ENCODE measurements at places on chromosomes 5 and 9.

GRCh38 chr5:28065656-28066055 is 1027.3 kb upstream of the CDH9 start:
- no peak for DNase-seq

GRCh38 chr5:169945831-169946261 is 34.4 kb downstream of the INSYN2B start:
- peak; percentile 32 for DNase-seq

DNA sequence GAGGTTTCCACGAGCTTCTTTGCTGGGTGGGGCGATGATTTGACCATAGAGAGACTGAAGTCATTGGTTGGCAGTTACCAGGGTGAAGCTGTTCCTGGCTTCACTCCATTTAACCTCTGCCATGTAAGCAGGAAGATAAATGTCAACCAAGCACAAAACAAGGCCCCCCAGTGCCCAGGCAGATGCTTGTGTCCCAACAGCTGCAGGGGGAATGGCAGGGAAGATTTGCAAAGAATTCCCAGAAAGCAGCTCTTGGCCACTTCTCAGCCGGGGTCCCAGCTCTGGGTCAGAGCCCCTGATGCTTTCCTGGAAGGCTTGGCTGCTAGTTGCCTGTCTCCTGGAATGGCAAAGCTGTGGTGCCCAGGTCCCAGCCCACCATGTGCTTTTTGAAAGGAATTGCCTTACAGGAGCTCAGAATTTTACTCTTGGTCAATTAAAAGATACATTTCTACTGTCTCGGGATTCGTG is 383.4 kb downstream of the ENC1 start:
- DNase-seq, result peak; percentile 33

- DNase-seq, result peak; percentile 33
Measured at GRCh38 chr9:77455312-77455927, 192.7 kb downstream of the GNA14 start.

- DNase-seq, result peak; percentile 80
Measured at GRCh38 chr9:137167277-137167746, 2.5 kb downstream of the LRRC26 start.

DNA sequence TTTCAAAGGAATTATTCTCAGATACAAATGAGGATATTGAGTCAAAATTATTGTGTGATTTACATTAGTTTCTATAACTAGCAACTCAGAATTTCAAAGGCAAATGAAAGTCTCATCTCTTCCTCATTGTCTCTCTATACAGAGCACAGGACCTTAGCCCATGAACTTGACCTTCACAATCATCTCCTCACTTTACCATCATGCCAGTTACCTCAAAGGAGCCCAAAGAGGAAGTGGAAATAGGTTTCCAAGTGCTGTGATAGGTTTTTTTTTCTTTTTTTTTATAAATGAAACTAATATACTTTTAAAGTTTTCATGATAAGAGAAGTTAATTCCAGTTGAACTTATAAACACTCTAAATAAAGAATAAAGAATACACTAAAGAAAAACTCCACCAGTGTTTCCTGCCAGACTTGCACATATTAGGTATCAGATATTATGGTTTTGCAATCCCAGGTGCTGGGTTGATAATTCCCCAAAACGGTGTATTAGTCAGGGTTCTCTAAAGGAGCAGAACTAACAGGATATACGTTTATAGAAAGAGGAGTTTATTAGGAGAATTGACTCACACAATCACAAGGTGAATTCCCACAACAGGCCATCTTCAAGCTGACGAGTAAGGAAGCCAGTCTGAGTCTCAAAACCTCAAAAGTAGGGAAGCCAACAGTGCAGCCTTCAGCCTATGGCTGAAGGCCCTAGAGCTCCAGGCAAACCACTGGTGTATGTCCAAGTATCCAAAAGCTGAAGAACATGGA is 50.1 kb upstream of the ADAMTS16 start:
- no peak for DNase-seq

DNA sequence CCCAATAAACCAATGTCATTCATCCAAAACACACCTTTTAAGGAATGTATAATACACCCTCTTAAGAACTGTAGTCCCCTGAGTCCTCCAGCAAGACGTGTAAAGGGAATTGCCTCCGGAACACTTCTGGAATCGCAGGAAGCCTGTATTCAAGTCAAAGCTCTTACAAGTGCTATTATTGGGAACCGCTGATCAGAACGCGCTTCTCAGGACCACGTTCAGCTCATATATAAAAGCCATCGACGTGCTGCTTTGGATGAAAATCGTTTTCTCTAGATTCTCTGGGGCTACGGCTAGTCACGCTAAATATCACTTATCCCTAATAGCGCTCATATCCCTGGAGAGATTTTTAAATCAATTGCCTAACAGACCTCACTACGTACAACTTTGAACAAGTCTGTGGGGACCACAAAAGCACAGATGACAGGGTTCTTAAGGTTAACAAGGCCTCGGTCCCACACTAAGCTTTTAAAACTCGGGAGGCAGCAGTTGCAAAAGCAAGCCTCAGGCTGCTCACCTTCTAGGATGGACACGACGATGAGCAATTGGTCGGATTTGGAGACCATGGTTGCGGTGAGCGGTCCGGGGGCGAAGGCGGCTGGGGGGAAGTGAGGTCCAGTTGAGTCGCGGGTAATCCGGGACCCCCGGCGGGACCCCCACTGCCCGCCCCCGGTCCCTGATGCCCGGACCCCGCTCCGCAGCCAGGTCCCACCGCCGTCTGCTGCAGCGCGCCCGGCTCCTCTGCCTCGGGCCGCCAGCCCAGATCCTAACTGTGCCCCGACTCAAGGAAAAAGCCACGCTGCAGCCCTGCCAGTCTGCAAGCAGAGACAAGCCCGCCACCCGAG is 548 bp downstream of the CEP120 start:
- no peak for DNase-seq

- DNase-seq, result no peak
Measured at GRCh38 chr5:33205079-33205478, 235.7 kb upstream of the TARS1 start.

GRCh38 chr5:72850113-72850512 is 33.7 kb downstream of the TNPO1 start:
- DNase-seq, result no peak

DNA sequence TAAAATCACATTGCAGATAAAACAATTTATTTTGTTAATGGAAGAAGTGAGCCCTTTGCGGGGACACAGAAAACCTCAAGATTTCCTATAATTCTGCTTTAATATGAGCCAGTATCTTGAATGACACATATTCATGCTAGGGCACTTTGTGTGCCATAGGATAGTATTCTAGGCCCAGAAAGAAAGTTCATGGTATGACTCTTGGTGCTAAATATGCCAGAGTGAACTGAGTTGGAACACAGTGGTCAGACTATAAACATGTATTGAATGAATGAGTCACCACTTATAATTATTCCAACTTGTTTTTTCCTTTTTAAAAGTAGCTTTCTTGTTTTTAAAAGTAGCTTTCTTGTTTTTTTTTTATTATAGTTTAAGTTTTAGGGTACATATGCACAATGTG is 46.0 kb downstream of the ADAMTS19 start:
- DNase-seq, result no peak

DNA sequence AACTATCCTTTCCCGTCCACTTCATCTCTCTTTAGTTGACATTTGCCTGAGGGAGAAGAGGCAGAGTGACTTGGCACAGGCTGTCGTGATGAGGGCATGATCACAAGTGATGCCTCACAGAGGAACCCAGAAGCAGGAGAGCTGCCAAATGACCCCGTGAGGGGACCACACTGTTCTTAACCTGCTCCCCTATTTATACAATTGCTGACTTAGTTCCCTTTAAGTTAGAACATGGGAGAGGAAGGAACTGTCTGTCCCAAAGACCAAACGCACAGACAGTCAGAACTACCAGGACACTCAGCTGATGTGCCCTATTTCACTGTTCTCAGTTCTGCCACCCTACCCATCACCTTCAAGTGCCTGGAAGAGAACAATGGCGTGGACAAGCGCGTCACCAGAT is 73.7 kb downstream of the SLC1A3 start:
- DNase-seq, result no peak

- no peak for DNase-seq
Measured at GRCh38 chr5:154384480-154385235, 61.1 kb upstream of the SAP30L start.

DNA sequence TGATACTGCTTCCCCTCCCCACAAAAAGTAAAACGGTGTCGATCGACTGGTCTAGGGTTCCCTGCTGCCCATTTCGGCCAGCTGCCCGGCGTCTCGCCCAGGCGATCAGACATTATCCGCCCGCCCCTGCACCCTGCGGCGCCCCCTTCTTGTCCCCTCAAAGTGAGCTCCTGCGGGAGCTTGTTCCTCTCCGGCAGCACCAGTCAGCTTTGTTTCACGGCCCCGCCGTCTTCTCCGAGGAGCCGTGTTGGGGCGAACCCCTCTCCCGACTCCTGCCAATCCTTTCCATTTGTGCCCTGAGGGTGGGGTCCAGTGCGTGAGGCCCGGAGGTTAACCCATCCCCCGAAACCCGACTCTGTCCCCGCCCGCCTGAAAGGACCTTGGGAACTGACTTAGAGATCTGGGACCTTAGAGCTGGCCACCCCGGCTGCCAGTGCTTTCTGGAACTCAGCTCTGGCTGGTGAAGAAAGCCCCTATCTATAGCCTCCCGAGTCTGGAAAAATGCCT is 518 bp downstream of the UBE2B start:
- DNase-seq, result peak; percentile 84
